ENCODE measurements at places on chromosomes 7 and 10.

GRCh38 chr10:27500886-27501285 lies 3.2 kb upstream of the RAB18 start:
- DNase-seq, result no peak

DNA sequence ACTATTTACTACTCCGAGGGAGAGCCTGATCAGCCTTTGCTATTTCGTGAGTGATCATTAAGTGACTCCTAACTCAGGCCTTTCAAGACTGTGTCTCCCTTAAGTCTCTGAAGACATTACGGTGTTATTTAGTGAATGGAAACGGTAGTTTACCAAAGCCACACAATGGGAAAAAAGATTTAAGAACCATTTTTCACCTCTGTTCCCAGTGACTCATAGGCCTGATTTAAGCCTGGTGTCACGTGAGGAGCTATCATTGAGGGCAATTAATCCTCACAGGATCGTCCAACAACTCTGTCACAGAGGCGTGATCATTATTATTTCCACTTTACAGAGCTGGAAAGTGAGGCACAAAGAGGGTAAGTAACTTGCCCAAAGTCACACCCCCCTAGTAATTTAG lies 20.3 kb downstream of the C10orf90 start:
- DNase-seq, result no peak

GRCh38 chr7:155660059-155660757 lies 15.7 kb downstream of the RBM33 start:
- no peak for DNase-seq

GRCh38 chr10:22252224-22252800 lies 34.5 kb upstream of the EBLN1 start:
- peak; percentile 73 for DNase-seq

DNA sequence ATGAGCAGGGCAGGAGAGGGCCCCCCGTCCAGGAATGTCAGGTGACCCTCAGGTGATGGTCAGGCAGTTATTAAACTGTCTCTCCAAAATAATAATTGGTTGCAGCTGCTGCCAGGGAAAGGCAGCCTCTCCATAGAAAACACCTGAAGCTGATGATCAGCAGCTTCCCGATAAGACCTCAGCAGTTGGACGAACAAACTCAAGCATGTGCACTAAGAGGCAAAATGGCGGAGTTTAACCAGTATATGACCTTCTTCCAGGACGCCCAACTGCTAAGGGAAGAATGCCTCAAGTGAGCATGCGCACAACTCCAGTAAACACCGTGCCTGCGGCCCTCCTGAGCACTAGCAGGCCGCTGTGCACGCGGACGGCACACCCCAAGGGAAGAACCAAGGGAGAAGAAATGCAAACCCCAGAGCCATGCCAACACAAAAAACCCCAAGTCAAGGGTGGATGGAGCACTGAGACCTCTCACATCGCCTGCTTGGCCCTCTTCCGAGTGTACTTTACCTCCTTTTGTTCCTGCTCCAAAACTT lies 38.9 kb upstream of the ADARB2 start:
- no peak for DNase-seq

GRCh38 chr10:124037784-124038183 lies 55.6 kb downstream of the CHST15 start:
- DNase-seq, result no peak

- DNase-seq, result no peak
These were observed 998 bp downstream of the CYP3A43 start for GRCh38 chr7:99828811-99829210.

GRCh38 chr7:151194188-151194587 lies 7.1 kb upstream of the ASB10 start:
- DNase-seq, result no peak

DNA sequence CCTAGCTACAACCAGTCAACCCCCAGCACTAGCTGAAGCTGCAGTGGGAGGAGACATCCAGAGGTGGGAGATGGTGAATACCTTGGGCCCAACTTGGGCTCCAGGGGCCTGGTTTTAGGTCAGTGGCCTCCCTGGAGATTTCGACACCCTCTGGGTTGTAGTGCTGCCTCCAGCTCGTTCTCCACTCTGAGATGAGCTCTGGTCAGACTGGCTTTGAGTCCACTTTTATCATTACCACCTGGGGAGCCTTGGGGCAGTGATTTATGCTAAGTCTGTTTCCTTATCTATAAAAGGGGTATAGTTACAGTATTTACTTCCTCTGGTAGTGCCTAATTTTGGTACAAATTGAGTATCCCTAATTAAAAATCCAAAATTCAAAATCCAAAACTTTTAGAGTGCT lies 22.8 kb downstream of the PPIA start:
- DNase-seq, result no peak

- DNase-seq, result peak; percentile 99
These were observed at the start of gene MOSPD3 for GRCh38 chr7:100611983-100612729. TSS of gene MOSPD3 (plus strand) at chr7:100612540. CDS start at chr7:100612792, 252 bp downstream.

GRCh38 chr10:117899181-117899683 lies 147.5 kb downstream of the RAB11FIP2 start:
- no peak for DNase-seq

Data from right cardiac atrium (tissue), 5 donors.